Esophagus squamous epithelium (tissue), 5 donors: ENCODE measurements at places on chromosomes 3 and 15. TPM values are rescaled to one million over a fixed set of nuclear protein-coding genes. Genes with fewer than 3 reads are reported as not detected.

PAQR5 gene
- total RNA-seq = 12.8 TPM

CCR1 gene
- total RNA-seq = 4.2 TPM

LRRIQ4 gene
- not detected for total RNA-seq

ADAMTS7 gene
- 0.42 TPM for total RNA-seq

HEG1 gene
- total RNA-seq = 28.4 TPM

TRAK1 gene
- 31.8 TPM for total RNA-seq

XXYLT1 gene
- 15.7 TPM for total RNA-seq
